ENCODE measurements at places on chromosomes 7 and 10. TPM values are rescaled to one million over a fixed set of nuclear protein-coding genes. Genes with fewer than 3 reads are reported as not detected.

DNA sequence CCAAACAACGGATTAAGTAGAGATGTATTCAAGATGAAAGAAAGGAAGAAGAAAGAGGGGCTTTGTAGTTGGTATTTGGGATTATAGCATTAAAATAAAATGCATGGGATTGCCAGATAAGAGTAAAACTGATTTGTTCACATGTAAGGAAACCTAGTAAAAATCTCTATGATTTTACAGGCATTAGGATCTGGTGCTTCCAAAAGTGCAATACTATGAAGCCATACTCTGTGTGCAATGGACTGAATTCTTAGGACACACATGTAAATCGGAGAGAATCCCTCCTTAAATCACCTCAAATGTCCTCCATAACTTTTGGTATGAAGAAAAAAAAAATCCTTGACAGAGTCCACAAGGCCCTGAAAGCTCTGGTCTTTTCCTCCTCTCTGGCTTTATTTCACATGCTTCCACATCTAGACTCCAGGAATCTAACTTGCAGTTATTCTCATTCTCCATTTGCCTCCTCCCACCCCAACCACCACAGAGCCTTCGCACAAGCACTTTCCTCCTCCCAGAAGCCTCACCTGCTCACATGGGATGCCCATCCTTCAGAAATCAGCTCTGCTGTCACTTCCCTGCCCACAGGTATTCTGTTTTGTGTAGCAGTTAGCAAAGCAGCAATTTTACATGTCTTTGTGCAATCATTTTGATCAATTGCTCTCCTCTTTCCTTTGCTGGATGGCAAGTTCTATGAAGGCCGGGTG is 378.3 kb downstream of the KCNMA1 start:
- DNase-seq = no peak

GRCh38 chr10:121813211-121813815 is 114.5 kb downstream of the ATE1 start:
- DNase-seq = no peak

DNA sequence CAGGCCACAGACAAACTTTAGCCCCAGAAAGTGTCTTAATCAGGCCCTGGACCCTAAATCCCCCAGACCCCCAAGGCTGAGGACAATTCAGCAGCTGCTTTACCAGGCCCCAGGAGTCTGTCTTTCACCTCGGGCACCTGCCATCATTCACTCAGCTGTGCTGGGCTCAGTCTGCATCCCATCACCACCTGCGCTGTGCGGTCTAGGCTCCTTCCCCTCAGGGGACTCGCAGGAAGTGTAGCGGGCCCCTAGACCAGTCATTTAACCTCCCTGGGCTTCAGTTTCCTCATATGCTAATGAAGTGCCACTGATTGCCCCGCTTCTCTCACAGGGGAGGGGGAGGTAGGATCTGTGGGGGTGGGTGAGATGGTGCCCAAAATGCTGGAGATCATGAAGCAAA is 76.4 kb upstream of the ZMIZ1 start:
- DNase-seq = no peak

DNA sequence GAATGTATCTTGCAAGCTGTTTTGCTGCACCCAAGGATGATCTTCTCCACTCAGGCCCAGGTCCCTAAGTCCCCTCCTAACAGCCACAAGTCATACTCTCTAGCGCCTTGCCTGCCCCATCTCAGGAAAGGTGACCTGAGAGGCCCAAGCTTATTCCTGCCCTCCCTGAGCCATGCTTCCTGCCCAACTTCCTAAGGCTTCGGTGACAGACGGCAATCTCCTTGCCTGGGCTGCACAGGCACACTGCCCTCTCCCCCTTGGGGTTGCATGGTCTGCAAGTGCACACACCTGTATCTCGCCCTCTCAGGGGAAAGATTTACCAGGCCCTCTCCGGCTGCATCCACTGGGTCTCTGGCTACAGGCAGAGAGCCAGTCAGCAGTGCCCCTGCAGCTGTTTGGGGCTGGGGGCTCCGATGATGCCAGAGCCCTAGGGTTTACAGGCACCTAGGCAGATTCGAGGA is 771 bp upstream of the ADIRF start:
- DNase-seq = no peak

- no peak for DNase-seq
Measured at GRCh38 chr7:27793780-27794179, 53.8 kb downstream of the TAX1BP1 start.

- DNase-seq = no peak
Measured at GRCh38 chr7:79454361-79454960, 994 bp upstream of the MAGI2 start.

DNA sequence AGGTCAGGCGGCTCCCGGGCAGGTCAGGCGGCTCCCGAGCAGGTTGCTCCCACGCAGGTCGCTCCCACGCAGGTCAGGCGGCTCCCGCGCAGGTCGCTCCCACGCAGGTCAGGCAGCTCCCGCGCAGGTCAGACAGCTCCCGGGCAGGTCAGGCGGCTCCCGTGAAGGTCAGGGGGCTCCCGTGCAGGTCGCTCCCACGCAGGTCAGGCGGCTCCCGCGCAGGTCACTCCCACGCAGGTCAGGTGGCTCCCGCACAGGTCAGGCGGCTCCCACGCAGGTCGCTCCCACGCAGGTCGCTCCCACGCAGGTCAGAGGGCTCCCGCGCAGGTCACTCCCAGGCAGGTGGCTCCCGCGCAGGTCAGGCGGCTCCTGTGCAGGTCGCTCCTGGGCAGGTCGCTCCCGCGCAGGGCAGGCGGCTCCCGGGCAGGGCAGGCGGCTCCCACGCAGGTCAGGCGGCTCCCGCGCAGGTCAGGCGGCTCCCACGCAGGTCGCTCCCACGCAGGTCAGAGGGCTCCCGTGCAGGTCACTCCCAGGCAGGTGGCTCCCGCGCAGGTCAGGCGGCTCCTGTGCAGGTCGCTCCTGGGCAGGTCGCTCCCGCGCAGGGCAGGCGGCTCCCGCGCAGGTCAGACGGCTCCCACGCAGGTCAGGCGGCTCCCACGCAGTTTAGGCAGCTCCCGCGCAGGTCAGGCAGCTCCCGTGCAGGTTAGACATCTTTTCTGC is 30.7 kb downstream of the PTPRN2 start:
- no peak for DNase-seq

DNA sequence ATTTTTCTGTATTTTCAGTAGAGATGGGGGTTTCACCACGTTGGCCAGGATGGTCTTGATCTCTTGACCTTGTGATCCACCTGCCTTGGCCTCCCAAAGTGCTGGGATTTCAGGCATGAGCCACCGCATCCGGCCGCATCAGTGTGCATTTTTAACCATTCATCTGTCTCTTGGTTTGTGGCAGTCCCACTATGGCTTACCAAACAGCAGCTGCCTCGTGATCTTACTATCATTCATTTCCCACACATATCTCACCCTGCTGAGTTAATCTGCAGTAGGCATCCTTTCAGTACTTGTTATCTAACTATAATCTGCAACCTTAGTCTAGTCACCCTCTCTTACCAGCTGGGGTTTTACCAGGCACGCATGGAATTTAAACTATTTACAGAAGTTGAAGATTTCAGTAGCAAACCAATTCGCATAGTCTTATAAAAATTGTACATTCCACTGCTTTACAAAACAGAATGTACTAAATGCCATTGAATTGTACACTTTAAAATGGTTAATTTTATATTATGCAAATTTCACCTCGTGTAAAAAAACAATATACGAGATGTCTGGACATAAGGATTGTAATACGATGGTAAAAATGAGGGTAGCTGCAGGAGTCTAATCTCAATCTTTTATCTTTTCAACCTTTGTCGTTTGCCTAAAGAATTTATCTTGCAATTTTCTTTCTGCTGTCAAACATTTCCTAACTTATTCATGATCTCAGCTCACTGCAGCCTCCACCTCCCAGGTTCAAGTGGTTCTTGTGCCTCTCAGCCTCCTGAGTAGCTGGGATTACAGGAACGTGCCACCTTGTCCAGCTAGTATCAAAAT is 4.6 kb upstream of the TBC1D12 start:
- DNase-seq = no peak

- DNase-seq = no peak
Measured at GRCh38 chr10:33808475-33808874, 474.0 kb upstream of the NRP1 start.

GRCh38 chr7:143013473-143013872 is 13.5 kb downstream of the OR9A2 start:
- DNase-seq = no peak

GRCh38 chr10:50334273-50334672 is 83.0 kb upstream of the ASAH2 start:
- no peak for DNase-seq

GRCh38 chr7:112023786-112024185 is 182.4 kb downstream of the DOCK4 start:
- no peak for DNase-seq

DNA sequence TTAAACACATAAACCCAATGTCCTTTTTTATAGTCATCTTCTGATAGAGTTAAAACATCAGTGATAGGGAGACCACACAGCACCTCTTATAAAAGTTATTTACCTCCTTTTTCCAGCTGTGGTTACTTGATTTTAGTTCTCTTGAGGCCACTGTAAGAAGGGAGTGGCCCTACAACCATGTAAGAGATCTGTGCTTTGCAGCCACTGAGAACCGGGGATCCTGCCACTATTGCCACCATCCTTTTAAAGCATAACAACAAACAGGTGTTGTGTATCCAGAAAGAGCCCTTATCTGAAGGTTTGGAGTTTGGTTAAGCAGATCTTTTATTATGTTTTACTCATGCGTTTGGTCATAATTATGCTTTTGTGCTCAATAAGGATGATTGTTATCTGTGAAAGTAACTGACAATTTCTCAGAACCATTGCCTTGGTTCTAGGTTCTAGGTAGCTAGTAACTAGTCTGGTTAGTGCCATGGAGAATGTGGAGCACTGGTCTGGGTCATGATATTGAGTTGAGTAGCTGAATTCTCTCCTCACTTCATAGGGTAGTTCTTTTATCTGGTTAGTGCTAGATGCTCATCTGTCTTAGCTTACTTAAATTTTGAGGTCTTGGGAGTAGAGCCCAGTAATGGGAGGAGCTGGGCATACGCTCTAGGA is 56.5 kb downstream of the ST7 start:
- no peak for DNase-seq

DNA sequence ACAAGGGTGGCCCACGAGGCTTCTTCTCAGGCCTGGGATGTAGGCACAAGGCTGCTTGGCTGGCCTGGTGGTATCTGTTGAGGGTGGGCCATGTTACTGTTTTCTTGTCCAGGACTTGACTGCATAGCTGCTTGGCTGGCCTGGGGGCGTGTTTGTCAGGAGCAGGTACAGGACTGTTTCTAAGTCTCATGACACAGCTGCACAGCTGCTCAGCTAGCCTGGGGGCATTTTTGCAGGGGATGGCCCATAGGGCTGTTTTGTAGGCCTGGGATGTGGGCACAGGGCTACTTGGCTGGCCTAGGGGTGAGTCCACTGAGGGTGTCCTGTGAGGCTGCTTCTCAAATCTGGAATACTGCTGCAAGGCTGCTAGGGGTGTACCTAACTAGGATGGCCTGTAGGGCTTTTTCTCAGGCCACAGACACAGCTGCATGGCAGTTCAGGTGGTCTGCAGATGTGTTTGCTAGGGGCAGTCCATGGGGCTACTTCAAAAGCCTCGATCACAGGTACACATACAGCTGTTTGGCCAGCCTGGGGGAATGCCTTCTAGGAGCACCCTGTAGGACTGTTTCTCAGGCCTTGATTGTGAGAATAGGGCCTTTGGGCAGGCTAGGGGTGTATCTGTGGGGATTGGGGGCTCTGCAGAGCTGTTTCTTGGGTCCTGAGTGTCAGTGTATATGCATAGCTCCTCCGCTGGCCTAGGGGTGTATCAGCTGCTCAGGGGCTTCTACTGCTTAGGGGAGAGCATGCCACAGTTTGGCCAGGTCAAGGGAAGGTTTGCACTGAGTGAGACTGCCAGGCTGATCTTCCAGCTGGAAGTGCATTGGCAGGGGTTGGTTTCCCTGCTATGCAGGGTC is 26.6 kb upstream of the PLA2G12B start:
- DNase-seq = no peak

GRCh38 chr10:17460756-17461155 is 6.4 kb upstream of the ST8SIA6 start:
- no peak for DNase-seq

DNA sequence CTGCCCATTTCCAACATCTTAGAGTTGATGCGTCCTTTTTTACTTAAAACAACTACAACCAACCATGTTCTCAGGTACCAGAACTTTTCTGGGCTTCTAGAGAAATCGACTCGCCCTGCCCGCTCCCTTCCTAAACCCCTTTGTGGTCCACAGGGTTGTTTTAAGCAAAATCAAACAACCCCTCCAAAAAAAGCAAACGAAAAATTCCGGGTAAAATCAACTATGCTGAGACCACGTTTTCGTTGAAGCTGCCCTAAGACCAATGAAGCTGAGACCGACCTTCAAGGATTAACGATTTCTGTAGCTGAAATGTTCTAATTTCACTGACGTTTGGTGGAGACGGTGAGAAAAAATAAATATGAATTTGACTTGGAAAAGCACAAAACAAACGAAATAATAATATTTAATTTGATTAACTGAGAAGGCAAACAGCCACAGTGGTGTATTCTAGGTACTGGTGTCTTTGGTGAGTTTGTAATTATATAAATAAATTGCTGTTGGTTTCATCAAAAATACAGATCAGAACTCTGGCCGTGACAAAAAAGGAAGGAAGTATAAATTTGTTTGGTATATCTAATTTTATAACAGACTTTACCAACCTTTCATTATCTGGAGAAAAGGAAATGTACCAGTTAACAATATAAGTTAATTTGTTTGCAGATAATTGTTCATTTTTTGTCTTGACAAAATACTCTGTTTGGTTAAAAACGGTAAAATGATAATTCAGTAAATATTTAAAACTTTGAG is 4.7 kb upstream of the IGF2BP3 start:
- no peak for DNase-seq

- no peak for DNase-seq
Measured at GRCh38 chr10:44477046-44477425, 92.1 kb upstream of the CXCL12 start.

GRCh38 chr10:49268185-49268584 is 30.8 kb upstream of the C10orf71 start:
- DNase-seq = no peak

DNA sequence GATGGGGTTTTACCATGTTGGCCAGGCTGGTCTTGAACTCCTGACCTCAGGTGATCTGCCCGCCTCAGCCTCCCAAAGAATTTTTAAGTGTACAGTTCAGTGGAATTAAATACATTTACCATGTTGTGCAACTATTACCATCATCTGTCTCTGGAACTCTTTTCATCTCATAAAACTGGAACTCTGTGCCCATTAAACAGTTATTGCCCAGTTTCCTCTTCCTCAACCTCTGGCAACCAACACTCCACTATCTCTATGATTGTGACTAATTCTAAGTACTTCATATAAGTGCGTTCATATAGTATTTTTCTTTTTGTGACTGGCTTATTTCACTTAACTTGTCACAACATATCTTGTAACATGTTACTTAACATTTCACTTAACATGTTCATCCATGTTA is 41.3 kb upstream of the ATXN7L1 start:
- no peak for DNase-seq

RNF32 gene
- 2.1 TPM for polyA plus RNA-seq

CAMK2G gene
- 37.9 TPM for polyA plus RNA-seq

EXOC6 gene
- polyA plus RNA-seq = 41.3 TPM

SEPHS1 gene
- not detected for polyA plus RNA-seq

RAMP3 gene
- polyA plus RNA-seq = 6.4 TPM

ABCB8 gene
- 14.1 TPM for polyA plus RNA-seq

CLRN3 gene
- not detected for polyA plus RNA-seq

BHLHA15 gene
- not detected for polyA plus RNA-seq

UCN3 gene
- not detected for polyA plus RNA-seq

Measured in muscle of arm (tissue), 14 donors.